ENCODE measurements at places on chromosomes 16 and 17. TPM values are rescaled to one million over a fixed set of nuclear protein-coding genes. Genes with fewer than 3 reads are reported as not detected.

DNA sequence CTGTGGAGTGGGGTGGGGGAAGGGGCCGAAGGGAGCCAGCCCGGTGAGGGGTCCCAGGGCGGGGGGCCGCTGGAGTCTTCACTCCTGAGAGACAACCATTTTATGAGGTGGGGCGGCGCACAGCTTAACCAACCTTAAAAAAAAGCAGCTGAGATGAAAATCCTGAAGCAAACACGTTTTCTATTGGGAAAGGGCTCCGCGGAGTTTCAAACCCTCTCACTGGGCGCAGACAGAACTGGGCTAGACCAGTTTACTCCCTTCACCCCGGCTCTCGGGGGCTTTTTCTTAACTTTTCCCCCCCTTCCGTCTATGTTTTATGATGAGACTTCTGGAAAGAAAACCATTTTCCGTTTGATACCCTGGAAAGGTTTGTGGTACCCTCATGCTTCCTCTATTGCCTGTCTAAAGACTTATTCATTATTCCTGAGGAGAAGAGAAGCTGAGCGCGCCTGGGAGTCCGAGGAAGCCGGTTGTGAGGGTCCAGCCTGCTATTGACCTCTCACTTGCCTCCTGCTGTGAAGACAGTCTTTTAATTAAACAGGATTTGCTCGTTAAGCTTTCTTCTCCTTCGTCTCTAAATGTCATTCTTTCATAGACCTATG, 482 bp upstream of the SSH2 start:
- DNase-seq = no peak

DNA sequence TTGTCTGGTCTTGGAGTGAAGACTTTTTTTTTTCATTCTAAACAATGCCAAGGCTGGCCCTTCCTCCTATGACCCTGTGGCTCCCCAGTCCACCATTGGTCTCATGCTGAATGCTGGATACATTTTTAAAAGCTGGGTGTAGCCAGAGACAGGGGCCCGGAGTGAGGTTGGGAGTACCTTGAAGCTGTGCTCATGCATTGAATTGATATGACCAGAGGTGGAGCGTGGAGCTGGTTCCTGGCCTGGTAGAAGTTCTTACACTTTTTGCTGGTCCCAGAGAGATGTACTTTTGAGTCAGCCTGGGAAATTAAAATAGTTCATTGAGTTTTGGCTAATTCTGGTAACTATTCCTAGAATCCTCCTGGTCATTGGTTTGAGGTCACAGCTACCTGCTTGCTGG, 83.6 kb downstream of the CMIP start:
- no peak for DNase-seq

The KRTAP3-2 gene
- total RNA-seq = not detected

The AOC3 gene
- 1.5 TPM for total RNA-seq

The ABCC6 gene
- total RNA-seq = 10.4 TPM

The SULT1A2 gene
- total RNA-seq = 14.2 TPM

The KRTAP3-1 gene
- total RNA-seq = 1.7 TPM

The RAB11FIP4 gene
- total RNA-seq = 44.7 TPM

Measured in type B pancreatic cell (in vitro differentiated cells).